Naive thymus-derived CD4-positive, alpha-beta T cell (primary cell): ENCODE measurements at places on chromosomes 3 and 15. TPM values are rescaled to one million over a fixed set of nuclear protein-coding genes. Genes with fewer than 3 reads are reported as not detected.

CYP8B1 gene
- not detected for polyA plus RNA-seq

ISLR gene
- not detected for polyA plus RNA-seq

FOXB1 gene
- polyA plus RNA-seq, result 0.91 TPM

TPM1 gene
- polyA plus RNA-seq, result 8.6 TPM

LIPH gene
- not detected for polyA plus RNA-seq

CD276 gene
- polyA plus RNA-seq, result not detected

SLC22A13 gene
- polyA plus RNA-seq, result not detected

VIPR1 gene
- 44.8 TPM for polyA plus RNA-seq

SI gene
- not detected for polyA plus RNA-seq

BCHE gene
- not detected for polyA plus RNA-seq

C3orf49 gene
- polyA plus RNA-seq, result not detected
